ENCODE measurements at places on chromosomes 4 and X.

DNA sequence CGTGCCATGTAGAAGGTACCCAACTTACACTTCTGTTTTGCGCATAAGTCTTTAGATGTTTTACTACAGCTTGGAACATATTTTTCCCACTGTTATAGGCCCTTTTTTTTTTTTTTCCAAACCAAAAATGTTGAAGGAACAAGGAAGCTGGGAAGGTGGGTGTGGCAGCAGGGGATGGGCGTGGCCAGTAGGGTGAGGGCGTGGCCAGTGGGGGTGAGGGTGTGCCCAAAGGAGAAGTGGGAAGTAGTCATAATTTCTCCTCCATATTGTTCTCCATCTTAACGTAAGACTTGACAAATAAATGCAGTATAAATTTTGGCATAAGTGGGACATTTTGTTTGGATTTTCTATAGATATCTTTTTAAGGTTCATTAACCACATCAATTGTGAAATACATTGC, 30.4 kb downstream of the CLDN22 start:
- DNase-seq: peak; percentile 74

DNA sequence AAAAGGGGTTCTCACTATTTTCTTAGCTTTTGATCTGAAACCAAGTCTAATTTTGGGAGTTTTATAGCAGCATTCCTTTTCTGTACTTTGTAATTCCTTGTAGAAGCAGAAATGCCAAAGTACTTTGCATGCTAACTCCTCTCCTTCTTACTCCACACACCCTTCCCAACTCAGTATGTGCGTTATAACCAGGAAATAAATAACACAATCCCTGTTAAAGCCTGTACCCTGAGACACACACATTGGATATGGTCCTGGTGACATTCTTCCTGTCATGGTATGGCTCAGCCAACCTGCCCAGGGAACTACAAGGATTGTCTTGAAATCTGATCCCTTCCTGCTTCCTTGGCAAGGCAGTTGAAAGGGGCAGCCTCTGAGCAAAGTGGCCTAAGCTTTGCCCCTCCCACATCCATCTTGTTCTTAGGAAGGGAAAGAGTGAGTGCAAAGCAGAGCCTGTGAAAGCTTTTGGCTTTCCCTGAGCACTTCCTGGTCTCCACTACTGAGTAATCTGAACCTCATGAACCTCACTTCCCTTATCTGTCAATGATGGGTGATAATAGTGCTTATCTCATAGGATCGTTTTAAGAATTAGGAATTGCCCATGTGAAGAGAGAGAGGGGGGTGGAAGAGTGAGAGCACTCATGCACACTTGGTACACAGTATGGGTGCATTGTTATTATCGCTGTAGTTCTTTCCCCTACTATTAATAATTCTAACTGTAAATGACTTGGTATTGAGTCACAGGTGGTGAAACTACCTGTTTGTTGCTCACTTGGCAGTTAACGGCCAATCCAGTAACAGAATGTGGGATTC, 109.3 kb downstream of the AFF2 start:
- peak; percentile 71 for DNase-seq

- no peak for DNase-seq
Measured at GRCh38 chr4:24662056-24662455, 77.7 kb upstream of the DHX15 start.

GRCh38 chrX:26925088-26925487, 538.1 kb downstream of the PPP4R3C start:
- DNase-seq: no peak

GRCh38 chr4:7411896-7412553, 22.7 kb downstream of the PSAPL1 start:
- peak; percentile 20 for DNase-seq

GRCh38 chr4:95979961-95980876, 140.3 kb downstream of the PDHA2 start:
- no peak for DNase-seq

- peak; percentile 53 for DNase-seq
Measured at GRCh38 chr4:156294577-156294976, 340.9 kb upstream of the CTSO start.

GRCh38 chrX:7435822-7436221, 287.9 kb upstream of the PUDP start:
- DNase-seq: no peak

GRCh38 chrX:142428916-142429315, 223.8 kb upstream of the MAGEC2 start:
- no peak for DNase-seq

- no peak for DNase-seq
Measured at GRCh38 chr4:118367872-118368271, 15.1 kb upstream of the PRSS12 start.

DNA sequence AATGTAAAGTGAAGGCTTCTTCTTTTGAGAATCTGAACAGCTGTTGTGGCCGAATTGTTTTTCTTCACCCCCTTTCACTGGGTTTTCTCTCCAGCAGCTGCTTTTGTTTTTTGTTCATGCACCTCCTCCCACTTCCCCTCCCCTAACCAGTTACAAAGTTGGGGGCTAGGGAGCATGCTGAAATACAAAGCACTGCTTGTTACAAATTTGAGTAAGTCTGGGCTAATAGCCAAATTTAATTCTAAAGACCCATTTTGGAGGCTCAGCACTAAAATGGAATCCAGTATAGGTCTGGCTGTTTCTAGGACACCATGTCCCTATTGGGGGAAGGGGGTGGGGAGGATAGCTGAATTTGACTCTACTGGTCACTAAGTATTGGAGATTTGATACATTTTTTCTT, 89.2 kb upstream of the GPM6B start:
- no peak for DNase-seq

- no peak for DNase-seq
Measured at GRCh38 chr4:34183926-34184325, 2060.4 kb downstream of the ARAP2 start.

DNA sequence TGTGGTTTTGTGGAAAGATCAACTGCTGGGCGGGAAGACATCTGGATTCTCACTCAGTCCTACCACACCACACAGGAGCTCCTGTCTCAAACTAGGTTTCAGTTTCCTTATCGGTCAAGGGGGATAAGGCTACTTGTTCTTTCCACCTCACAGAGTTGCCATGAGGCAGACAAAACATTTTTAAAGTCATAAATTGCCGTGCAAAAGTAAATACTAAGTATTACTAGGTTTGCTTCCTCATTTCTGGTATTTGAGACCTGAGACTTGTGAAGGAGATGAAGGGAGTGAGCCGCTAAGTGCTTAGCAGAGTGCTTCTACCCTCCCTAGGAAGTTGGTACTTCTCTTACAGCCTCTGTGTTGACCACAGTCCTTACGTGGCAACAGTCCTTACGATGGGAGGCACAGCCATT, 1.5 kb downstream of the LAP3 start:
- no peak for DNase-seq

GRCh38 chrX:151633157-151633556, 62.1 kb upstream of the PRRG3 start:
- no peak for DNase-seq

- no peak for DNase-seq
Measured at GRCh38 chr4:103365285-103365684, 167.1 kb upstream of the CENPE start.

GRCh38 chrX:97850911-97851310, 967.2 kb downstream of the RPA4 start:
- DNase-seq: no peak

DNA sequence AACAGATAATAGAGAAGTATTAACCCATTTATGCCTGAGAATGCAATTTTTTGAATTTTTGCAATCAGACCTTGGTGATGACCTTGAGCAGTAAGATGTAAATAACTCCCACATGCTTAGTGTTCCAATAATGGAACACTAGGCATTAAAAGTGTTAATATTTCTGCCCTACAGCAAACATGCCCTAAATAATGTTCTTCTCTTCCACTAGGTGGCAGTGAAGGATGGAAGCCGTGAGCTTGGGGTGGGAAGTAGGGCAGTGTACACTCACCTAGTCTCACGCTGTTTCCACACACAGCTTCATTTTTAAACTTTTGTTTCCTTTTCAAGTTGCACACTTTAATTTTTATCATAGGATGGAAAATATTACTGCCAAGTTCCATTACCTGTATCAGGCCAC, 613.1 kb upstream of the HS3ST1 start:
- DNase-seq: no peak

DNA sequence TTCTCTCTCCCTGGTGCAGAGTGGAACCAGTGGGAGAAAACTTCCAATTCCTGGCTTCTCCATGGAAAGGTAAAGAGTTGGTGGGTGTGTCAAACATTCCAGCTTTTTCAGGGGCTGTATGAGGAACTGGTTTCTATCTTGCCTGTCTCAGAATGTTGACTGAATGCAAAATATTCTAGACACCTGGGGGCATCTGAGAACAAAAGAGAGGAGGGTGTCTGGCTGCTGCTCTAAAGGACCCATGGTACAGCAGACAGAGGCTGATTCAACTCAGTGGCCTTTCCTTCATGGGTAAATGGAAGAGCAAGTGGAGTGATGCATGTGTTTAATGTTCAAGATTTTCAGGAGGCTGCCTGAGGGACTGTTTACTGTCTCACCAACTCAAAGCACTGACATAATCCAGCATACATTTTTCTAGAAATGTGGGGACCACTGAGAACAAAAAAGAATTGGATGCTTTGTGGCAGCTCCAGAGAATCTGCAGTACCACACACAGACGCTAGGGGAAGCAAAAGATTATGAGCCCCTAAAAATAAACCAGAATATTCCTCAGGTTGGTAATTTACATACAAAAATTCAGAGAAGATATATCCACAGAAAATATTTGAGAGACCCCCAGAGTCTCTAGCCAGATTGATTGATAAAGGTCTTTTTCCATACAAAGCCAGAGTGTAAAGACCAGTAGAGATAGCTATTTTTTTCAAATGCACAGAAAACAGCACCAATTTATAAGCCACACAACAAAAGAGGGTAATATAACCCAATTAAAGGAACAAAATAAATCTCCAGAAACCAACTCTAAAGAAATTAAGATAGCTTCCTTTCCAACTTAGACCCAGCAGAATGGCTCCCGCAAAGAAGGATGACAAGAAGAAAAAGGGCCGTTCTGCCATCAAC, 48.0 kb upstream of the STARD8 start:
- DNase-seq: peak; percentile 49

DNA sequence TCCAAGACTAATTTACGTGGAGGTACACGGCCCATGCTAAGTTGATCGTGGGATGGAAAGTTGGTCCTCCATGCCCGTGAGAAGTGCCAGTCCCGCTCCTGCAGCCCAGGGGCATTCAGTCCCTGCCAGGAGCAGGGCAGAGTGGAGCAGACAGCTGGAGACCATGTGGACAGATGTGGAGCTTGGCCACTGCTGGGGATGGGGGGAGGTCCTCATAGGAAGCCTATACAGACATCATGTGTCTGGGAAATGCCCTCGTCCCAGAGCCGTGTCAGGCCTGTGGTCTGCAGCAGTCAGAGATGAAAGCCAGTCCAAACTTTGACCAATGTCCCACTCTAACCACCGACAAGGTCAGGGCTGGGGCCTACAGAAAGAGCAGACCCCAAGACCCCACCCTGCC, 118.4 kb downstream of the CPZ start:
- DNase-seq: peak; percentile 16

DNA sequence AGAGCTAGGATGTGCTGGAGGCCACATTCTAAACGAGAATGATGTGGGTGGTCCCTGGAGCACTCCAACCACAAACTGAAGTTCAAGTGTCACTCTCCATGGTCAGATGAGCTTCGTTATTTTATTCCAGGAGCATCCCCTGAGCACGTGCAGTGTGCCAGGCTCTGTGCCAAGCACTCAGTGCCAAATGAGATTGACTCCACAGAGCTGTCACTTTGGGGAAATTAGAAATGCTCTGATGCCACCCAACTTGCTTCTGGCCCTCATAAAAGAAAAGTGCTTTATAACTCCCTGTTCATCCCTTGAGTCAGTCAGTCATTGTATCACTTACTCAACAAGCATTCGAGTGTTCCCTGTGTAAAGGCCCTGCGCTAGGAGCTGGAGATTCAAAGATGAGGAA, 91.2 kb downstream of the RTL5 start:
- peak; percentile 13 for DNase-seq

DNA sequence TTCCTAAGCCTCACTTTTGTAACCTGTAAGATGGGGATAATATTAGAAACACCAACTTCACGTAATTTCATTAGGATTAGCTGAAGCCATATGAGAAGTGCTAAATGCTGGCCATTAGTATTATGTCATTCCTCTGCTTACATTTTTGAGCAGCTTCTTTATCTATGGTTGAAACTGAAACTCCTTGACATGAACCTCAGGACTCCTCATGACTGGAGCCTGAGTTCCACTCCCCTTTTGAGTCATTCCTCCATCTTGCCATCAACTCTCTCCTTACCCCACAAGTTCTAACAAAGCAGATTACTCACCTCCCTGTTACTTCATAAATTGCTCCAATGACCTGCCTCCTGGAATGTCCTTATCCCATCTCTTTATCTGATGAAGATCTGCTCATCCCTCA, 123.2 kb upstream of the KCNIP4 start:
- no peak for DNase-seq

DNA sequence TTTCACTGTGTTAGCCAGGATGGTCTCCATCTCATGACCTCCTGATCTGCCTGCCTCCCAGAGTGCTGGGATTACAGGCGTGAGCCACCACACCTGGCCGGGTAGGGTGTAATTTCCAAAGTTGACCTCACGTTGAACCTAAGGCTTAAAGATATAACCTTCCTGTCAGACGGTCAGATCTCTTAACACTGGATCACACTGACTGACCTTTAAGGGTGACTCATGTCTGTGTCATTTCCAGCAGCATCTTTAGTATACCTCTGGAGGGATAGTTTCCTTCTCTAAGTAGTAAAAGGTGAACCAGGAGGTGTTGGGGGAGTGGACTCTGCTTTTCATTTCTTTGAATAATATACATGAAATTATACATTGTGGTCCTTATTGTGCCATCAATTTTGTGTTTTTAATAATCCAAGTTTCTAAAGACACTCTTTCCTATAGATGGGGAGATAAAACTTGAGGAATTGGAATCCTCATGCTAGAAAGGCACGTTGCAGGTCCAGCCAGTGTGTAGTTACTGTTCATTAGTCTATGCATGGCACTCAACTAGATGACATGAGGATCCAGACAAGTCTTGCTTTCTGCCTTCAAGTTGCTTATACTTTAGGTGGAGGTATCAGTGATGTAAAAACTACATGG, 45.7 kb downstream of the ARHGAP10 start:
- no peak for DNase-seq

DNA sequence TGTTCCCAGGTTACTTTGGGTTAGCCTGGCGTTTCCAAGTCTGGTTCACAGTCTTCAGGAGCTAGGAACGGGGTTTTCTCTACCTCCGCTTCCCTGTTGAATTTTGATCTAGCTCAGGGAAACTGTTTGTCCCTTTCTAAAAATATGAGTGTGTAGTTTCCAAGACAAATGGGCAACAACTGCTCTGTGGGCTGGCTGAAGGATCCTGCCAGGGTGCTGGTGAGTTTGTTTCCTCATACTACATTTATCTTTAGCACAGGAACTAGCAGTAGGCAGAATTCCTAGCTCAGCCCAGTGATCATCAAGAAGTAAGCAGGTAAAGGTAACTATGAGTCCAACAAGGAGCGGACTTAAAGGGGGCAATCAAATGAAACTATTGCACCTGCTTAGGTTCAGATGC, 13.3 kb upstream of the FAM47E start:
- no peak for DNase-seq

GRCh38 chr4:132910229-132910748, 238.8 kb upstream of the PCDH10 start:
- DNase-seq: no peak

All from endodermal cell (in vitro differentiated cells).